ENCODE measurements at places on chromosomes 11 and 22. TPM values are rescaled to one million over a fixed set of nuclear protein-coding genes. Genes with fewer than 3 reads are reported as not detected.
A peak's percentile ranks its signal among the peaks of the same experiment; 100 is the strongest.

- DNase-seq, result peak; percentile 77
Measured at GRCh38 chr22:37905534-37906363, at the start of gene MICALL1. Gene MICALL1 (plus strand): TSS chr22:37906297. CDS start chr22:37906423, 126 bp downstream.

The TSG101 gene
- 185 TPM for total RNA-seq

The GAL3ST1 gene
- total RNA-seq, result not detected

DNA sequence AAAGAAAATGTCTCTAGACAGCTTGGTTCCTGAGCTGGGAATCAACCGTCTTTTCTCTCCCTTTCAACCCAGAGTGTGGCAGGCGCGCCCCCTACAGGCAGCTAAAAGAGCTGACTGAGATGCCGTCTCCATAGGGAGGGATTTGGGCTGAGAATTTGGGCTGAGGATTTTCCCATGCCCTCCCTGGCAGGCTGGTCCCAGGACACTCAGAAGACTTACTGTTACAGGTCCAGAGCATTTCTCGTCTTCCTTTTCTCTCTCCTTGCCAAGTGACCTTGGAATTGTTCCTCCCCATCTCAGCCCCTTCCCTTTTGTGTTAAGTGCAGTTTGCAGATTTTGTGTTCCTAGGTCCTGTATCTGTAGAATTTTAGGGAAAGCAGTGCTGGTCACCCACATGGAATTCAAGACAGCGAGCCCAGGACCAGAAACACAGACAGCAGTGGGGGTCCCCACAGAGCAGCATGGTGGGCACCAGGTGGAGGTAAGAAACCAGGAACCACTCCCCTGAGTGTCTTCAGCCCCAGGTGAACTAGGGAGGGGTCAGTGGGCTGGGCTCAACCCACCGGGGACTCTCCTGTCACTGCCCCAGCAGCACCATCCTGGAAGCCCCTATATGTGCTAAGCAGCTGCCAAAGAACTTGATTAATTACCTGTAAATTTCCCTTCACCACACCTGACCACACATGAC, 9.9 kb upstream of the IGLL5 start:
- peak; percentile 53 for DNase-seq

The RBMXL2 gene
- total RNA-seq, result not detected

Measured in myocyte (in vitro differentiated cells).